Hematopoietic multipotent progenitor cell (in vitro differentiated cells): ENCODE measurements at places on chromosomes 2 and 18.

GRCh38 chr2:47704287-47704686 lies 78.7 kb upstream of the MSH6 start:
- no peak for DNase-seq

- no peak for DNase-seq
Measured at GRCh38 chr2:175806125-175806490, 196.0 kb downstream of the LNPK start.

DNA sequence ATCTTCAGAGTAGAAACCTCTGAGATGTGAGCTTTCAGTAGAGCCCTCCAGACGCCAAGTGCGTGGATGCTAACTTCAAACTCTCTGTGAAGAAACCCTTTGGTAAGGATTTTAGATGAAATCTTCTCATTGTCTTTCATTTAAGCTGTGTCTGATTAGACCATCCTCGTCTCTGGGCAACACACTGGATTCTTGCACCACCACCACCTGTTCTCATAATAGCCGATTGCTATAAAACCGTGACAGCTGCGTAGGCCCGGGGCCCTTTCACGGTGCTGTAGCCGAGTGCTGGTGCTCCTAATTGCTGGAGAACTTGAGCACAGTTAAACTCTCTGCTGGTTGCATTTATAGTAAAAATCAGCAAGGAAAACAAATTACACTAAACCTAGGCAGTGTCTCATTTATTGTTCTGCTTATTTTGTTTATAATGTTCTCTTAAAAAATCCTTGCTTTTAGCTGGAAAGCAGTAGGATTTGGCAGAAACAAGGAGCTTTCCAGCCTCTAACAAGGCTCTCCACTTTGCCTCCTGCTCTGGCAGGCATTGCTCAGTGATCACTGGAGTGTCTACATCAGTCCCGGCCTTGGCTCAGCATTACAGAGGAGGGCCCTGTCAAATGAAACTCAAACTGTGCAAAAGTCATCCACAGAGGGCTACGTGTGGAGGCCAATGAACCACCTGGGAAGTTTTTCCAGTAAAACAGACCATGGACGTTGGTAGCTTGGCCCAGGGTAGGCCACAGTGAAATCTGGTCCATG lies 40.9 kb upstream of the MBP start:
- DNase-seq, result no peak

GRCh38 chr2:227376656-227377396 lies 2.3 kb downstream of the TM4SF20 start:
- DNase-seq, result no peak

DNA sequence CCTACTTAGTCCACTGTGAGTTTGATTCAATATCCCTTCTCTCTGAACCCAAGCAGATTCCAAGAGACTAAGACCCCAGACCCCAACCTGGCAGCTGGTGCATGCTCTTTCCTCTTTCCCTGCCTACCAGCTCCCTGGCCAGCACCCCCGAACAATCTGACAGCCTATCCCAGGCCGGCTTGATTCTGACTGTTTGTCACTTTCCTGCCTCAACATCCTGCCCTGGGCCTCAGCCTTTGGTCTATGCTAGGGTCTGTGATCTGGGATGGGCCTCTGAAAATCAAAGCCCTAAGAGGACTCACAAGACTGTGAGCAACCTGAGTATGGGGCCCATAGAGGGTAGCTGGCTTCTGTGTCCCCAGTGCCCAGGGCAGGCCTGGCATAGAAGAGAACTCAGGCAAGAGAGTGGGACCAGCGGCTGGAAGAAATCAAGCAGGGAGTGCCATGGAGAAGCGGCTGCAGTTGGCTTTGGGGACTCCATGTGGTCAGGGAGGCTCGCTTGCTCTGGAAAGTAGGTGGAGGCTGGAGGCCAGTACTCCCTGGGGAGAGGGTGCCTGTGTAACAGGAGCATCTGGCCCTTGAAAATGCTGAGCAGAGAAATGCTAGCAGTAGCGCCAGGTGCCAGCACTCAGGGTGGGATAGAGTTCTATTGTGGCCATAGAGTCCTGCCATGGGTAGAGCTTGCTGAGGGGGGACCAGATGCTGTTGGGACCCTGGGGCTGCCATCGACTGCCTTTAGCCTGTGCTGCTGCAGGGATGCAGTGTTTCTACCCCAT lies 343.9 kb downstream of the DYSF start:
- no peak for DNase-seq

- no peak for DNase-seq
Measured at GRCh38 chr2:128545085-128545484, 226.4 kb upstream of the HS6ST1 start.

GRCh38 chr2:188303363-188304031 lies 11.8 kb downstream of the GULP1 start:
- DNase-seq, result no peak

GRCh38 chr2:165149439-165149838 lies 54.4 kb downstream of the SCN3A start:
- DNase-seq, result no peak

DNA sequence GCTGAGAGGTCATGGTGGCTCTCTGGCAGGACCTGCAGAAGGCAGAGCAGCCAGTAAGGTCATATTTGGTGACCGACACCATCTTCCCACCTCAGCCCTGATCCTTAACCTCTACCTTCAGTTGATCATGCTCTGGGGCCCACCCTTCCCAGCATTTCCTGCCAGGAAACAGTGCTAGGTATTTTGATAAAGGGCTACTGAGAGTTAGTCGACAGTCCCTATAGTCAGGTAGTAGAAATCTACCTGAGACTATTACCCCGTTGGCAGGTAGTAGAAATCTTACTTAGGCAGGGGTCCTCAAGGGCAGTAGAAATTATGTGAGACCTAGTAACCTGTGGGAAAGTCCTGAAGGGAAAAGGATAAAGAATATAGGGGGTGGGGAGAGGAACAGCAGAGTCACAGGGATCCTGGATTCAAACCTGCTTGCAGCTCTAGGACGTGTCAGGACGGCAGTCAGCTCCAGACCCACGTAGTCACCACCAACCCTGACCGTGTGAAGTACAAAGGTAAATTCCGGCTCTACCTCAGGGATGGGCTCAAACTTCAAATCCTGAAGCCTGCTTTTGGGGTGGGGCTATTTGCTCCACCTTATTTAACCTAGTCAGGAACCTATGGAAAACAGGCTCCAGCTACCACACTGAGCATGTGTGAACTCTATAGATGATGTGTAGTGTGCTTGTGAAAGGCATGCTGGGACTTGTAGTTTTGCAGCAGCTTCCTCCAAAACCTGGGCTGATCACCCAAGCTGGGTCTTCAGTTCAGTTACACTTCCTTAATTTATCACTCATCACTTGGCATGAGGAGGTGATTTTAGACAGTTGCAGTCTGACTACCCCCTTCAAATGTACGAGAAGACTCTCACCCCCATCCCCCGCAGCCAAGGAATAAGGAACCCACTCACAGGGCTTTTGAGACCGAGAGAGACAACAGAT lies at the start of gene DQX1:
DQX1 (minus strand) TSS at position 515 of the 932 bp plus-strand sequence; CDS start at position 13, 502 bp downstream.
- peak; percentile 62 for DNase-seq

DNA sequence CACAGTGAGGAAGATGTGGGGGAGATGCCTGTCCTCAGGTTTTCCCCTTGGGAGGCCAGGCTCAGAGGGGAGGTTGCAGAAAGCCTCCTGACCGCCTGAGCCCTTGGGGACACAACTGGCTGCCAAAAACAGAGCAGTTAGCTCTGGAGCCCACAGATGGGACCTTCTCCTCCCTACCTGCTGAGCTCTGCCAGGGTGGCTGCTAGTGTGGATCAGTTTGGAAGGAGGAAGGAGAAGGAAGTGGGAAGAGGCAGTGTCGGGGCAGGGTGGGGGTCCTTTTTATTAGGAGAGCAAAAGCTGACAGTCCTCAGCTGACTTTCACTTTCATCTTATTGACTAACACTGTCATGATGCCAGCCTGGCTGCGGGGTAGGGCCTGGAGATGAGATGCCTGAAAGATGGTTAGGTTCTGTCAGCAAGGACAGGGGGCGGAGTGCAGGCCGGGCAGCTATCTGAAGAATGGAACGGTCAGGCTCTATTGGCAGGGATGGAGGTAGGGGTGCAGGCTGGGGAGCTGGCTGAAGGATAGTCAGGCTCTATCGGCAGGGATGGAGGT lies 188.5 kb upstream of the HDAC4 start:
- DNase-seq, result no peak

- no peak for DNase-seq
Measured at GRCh38 chr2:37619230-37619958, 52.0 kb downstream of the CDC42EP3 start.

GRCh38 chr2:222756951-222757650 lies 85.6 kb downstream of the MOGAT1 start:
- DNase-seq, result no peak

DNA sequence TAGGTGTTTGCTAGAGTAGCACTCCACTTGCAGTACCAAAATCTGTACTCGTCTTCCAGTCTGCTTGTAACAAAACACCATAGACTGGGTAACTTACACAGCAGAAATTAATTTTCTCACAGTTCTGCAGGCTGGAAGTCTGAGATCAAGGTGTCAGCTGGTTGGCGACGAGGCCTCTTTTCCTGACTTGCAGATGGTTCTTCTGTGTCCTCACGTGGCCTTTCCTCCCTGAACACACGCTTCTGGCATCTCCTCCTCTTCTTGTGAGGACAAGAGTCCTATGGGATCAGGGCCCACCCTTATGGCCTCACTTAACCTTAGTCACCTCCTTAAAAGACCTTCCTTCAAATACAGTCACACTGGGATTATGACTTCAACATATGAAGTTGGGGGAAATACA lies 493.5 kb upstream of the MYT1L start:
- DNase-seq, result no peak

DNA sequence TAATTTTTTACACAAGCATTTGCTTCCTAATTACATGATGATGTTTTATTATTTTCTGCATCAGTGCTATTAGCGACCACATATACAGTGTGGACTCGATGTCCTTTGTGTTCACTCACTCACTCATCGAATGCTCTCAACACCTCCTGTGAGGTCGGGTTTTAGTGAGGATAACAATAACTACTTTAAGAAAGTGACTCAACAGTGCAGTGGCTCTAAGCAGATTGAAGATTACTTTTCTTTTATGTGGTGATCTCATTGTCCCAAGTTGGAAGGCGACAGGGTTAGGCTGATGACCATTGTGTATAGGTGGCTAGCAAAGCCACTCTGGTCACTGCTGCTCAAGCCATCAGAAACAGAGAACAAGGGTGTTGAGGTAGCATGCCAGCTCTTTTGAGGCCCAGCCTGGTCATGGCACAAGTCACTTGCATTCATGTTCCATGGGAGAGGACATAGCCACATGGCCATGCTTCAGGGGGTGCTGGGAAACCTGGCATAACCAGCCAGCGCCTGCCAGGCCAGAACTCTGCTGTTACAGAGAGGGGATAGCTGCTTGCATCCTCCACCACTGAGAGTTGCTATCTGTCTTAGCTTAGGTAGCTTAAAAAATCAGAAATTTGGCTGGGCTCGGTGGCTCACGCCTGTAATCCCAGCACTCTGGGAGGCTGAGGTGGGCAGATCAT lies 60.4 kb downstream of the PDCL3 start:
- DNase-seq, result no peak

DNA sequence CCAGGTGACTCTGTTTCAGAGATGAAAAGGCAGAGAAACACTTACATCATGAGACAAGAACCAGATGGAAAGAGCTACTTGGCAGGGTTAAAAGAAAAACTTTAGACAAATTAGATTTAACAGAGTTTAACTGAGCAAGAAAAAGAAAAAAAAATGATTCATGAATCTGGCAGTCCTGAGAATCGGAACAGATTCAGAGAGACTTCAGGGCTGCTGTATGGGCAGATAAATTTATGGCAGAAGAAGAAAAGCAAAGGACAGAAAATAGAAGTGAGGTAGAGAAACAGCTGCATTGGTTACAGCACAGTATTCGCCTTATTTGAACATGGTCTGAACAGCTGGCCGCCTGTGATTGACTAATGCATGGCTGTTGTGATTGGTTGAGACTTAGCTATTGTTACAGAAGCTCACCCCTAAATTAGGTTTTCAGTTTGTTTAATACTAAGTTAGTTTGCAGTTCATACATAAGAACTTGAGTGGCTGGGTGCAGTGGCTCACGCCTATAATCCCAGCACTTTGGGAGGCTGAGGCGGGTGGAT lies 43.0 kb upstream of the RHOB start:
- no peak for DNase-seq

- DNase-seq, result no peak
Measured at GRCh38 chr2:236711440-236711839, 141.8 kb downstream of the ACKR3 start.

DNA sequence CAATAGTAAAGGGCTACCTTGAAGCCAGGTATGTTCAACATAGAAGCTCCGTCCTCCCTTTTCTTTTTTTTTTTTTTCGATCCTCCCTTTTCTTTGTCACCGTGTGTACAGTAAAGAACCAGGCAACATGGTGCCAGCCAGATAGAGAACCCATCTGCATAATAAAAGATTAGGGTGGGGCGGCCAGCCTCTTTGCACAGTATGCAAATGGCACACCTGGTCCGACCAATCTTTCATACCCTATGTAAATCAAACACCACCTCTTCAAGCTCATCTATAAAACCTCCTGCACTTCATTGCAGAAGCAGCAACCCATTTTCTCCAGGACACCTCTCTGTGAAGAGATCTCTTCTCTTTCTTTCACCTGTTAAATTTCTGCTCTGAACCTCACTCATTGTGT lies 7.3 kb upstream of the WDR33 start:
- DNase-seq, result no peak

DNA sequence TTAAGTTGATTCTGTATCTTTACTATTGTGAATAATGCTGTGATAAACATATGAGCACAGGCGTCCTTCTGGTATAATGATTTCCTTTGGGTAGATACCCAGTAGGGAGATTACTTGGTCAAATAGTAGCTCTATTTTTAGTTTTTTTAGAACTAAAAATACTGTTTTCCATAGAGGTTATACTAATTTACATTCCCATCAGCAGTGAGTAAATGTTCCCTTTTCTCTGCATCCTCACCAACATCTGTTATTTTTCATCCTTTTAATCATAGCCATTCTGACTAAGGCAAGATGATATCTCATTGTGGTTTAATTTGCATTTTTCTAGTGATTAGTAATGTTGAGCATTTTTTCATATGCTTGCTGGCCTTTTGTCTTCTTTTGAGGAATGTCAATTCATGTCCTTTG lies 35.1 kb downstream of the PMS1 start:
- DNase-seq, result no peak

GRCh38 chr2:135904341-135904989 lies 28.2 kb upstream of the MCM6 start:
- no peak for DNase-seq

DNA sequence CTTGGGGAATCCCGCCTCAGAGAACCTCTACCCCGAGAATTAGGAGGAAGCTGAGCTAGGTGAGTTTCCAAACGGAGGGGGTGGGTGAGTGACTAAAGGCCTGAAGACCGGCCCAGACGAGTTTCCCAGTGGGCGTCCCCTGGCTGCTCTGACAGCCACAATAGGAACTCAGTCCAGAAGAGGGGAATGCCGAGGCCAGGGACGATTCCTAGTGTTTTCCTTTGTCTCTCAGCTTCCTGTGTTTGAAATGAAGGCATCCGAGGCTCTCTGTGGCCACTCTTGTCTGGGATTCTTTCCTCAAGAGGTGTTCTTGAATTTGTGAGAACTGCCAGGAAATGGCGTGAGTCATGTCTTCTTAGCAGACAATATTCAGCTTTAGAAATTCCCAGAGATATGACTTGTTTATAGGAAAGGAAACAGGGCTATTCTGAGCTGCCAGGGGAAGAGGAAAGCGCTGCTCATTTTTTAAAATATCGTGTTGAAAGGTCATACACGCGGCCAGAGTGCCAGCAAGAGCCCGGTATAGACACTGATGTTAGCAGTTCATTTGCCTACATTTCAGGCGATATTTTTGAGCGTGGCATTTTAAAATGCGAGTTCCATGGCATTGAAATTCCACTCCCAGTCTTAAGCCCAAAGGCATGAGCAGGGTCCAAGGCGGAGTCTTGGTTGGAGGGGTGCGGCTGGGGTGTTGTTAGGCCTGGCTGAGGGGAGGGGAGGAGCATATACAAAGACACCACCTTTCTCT lies 169.1 kb upstream of the KLF7 start:
- DNase-seq, result no peak

- no peak for DNase-seq
Measured at GRCh38 chr2:9519250-9519649, 36.4 kb downstream of the ADAM17 start.
